Thymus (tissue), 14 donors: ENCODE measurements at places on chromosomes 12 and 14. TPM values are rescaled to one million over a fixed set of nuclear protein-coding genes. Genes with fewer than 3 reads are reported as not detected.

Gene NGB
- total RNA-seq = 0.14 TPM

DNA sequence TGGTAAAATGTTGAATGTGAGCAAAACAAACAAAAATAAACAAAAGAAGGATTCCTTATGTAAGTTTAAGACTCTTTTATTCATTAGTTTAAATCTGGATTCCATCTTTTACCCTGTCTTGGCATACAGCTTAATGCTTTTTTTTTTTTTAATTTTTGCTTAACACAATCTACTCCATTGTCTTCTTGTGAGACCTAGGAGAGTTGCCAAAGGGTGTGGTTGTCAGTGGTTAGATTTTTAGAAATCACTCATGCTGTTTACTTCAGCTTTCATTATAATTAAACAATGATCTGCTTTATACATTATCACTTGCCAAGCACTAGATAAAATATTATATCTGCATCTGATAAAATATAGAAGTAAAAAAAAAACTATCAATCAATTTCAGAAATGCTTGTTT, 77.7 kb upstream of the KITLG start:
- H3K36me3 ChIP-seq = no peaks in the 10 kb centered on the region
- no peaks in the 10 kb centered on the region for H3K4me1 ChIP-seq
- no peak overlapping the region for H3K4me3 ChIP-seq
- H3K27me3 ChIP-seq = no peaks in the 10 kb centered on the region
- H3K27ac ChIP-seq = no peak overlapping the region

Gene PPP1R36
- 0.61 TPM for total RNA-seq

DNA sequence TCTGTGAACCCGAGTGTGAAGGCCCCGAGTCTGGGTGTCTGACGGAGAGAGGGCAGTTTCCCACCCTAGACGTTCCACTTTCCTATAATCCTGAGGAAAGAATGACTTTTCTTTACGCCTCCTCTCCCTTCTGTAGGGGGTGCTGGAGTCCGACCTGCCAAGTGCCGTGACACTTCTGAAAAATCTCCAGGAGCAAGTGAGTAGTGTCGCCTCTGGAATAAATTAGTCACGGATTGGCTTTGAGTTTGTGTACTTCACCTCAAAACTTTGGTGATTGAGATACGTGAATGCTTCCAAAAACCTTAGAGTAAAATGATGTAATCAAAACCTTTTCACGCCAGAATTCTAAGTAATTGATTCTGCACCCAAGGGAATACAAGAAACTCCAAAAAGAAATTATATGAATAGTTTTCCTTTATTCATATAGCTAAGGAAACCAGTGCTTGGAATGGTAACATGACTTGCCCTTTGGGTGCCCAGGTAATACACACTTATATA, 452 bp downstream of the NGDN start:
- H3K36me3 ChIP-seq = peaks cover 14% of the 10 kb centered on the region
- H3K4me3 ChIP-seq = peak overlapping the region; percentile 82
- H3K4me1 ChIP-seq = peaks cover 4% of the 10 kb centered on the region

GRCh38 chr12:62434494-62435302, 31.9 kb upstream of the MON2 start:
- H3K36me3 ChIP-seq = no peaks in the 10 kb centered on the region
- no peak overlapping the region for H3K27ac ChIP-seq
- peaks cover 7% of the 10 kb centered on the region for H3K27me3 ChIP-seq

DNA sequence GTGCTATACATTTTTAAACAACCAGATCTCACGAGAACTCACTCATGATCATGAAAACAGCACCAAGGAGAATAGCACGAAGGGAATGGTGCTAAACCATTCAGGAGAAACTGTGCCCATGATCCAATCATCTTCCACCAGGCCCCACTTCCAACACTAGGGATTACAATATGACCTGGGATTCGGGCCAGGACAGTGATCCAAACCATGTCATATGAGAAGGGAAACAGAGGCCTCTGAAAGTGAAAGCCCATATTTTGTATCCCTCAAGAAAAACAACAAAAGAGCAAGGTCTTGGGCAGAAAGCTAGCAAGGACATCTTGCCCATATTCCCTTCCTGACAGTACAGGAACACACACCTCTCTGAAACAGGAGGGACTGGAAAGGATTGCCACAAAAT, 163.9 kb upstream of the VASH1 start:
- no peaks in the 10 kb centered on the region for H3K36me3 ChIP-seq
- no peak overlapping the region for H3K4me3 ChIP-seq
- DNase-seq = no peak

DNA sequence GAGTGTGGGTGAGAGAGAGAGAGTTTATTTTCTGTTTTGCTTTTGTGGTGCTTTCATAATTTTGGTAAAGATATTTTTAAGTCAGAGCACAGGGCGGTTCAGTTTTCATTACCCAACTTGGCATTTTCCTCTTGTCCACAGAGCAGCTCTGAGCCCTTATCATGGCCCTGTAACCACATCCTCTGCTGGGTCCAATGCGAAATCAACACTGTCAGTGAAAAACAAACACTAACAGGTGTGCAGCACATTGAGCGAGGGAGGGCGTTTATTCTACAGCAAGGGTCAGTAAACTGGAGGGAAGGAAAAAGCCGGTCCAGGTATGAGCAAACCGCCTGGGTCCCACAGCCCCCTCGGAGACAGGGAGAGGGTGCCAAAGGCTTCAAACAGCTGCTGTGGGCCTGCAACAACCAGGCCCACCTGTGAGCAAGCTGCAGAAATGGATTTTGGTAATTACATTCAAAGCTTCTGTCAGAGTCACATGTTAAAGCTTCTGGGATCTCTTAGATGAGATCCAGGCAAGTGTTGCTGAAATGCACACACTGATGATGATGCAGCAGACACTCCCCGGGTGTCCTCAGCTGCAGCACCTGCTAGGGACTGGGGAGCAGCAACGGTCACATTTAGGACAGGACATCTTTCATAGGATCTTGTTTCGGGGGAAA, 132.7 kb upstream of the DYRK2 start:
- no peaks in the 10 kb centered on the region for H3K36me3 ChIP-seq
- H3K27me3 ChIP-seq = no peaks in the 10 kb centered on the region
- no peak overlapping the region for H3K4me3 ChIP-seq
- H3K27ac ChIP-seq = peak overlapping the region; percentile 90
- peak; percentile 76 for DNase-seq
- peaks cover 26% of the 10 kb centered on the region for H3K4me1 ChIP-seq

- no peaks in the 10 kb centered on the region for H3K4me1 ChIP-seq
- no peak overlapping the region for H3K27ac ChIP-seq
- no peak overlapping the region for H3K4me3 ChIP-seq
Measured at GRCh38 chr12:99619389-99620158, 28.0 kb upstream of the GARIN6 start.

DNA sequence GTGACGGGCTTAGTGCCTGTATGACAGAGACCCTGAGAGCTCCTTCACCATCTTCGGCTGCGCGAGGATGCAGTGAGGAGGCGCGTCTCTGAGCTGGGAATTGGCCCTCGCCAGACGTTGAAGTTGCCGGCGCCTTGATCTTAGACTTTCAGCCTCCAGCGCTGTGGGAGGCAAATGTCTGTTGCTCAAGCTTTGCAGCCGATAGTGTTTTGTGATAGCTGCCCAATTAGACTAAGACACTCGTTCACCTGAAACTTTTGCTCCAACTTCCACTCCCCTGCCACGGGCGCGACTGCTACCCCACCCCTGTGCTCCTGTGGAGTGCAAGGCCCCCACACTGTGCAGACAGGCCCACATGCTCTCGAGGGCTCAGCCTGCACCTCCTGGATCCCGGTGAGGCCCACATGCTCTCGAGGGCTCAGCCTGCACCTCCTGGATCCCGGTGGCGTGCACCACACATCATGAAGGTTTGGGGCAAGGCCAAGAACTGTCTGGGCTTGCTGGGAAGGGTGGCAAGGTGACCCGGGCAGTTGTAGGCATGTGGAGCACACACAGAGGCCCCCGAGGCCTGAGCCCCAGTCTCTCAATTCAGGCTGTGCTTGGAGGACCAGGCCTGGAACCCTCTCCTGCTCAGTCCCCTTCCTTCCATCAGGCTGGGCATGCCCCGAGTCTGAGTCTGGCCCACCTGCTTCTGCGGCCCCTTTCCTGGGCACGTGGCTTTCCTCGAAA, 324.6 kb downstream of the TMEM121 start:
- DNase-seq = no peak
- H3K27me3 ChIP-seq = no peaks in the 10 kb centered on the region
- H3K4me1 ChIP-seq = no peaks in the 10 kb centered on the region
- H3K36me3 ChIP-seq = peaks cover 3% of the 10 kb centered on the region
- no peak overlapping the region for H3K4me3 ChIP-seq
